ENCODE measurements at places on chromosomes 5 and 9. TPM values are rescaled to one million over a fixed set of nuclear protein-coding genes. Genes with fewer than 3 reads are reported as not detected.

The LRRC19 gene
- not detected for total RNA-seq

The DMRT3 gene
- total RNA-seq, result not detected

The REEP2 gene
- total RNA-seq, result 0.42 TPM

The ANKRD34B gene
- not detected for total RNA-seq

The ORM2 gene
- total RNA-seq, result not detected

The ANKRD31 gene
- total RNA-seq, result 0.13 TPM

The HNRNPK gene
- 678 TPM for total RNA-seq

The PLAC8L1 gene
- total RNA-seq, result 0.37 TPM

The UQCRQ gene
- 197 TPM for total RNA-seq

The PHF24 gene
- 0.13 TPM for total RNA-seq

The VAV2 gene
- total RNA-seq, result 92.9 TPM

The BHMT2 gene
- total RNA-seq, result not detected

The OSTF1 gene
- 60.1 TPM for total RNA-seq

The PRR16 gene
- 0.29 TPM for total RNA-seq

The SARDH gene
- total RNA-seq, result not detected

The COL27A1 gene
- 0.33 TPM for total RNA-seq

The LPAR1 gene
- total RNA-seq, result not detected

The WNK2 gene
- 0.24 TPM for total RNA-seq

The DIRAS2 gene
- not detected for total RNA-seq

The CD14 gene
- total RNA-seq, result 1.2 TPM

The TSLP gene
- total RNA-seq, result not detected

The PCDHB16 gene
- total RNA-seq, result not detected

The PCDHA9 gene
- total RNA-seq, result not detected

The AMBP gene
- total RNA-seq, result not detected

The SLC6A7 gene
- not detected for total RNA-seq

The GDNF gene
- total RNA-seq, result not detected

The GBGT1 gene
- 49.5 TPM for total RNA-seq

The NSG2 gene
- not detected for total RNA-seq

The SYK gene
- 222 TPM for total RNA-seq

The GLRA1 gene
- total RNA-seq, result not detected

The IL3 gene
- total RNA-seq, result not detected

The ZNF483 gene
- total RNA-seq, result 2.7 TPM

The HSPB3 gene
- not detected for total RNA-seq

The GABRA6 gene
- total RNA-seq, result not detected

The OBP2B gene
- total RNA-seq, result not detected

The RNF183 gene
- total RNA-seq, result not detected

The HRCT1 gene
- total RNA-seq, result not detected

The CER1 gene
- total RNA-seq, result not detected

The PCDHGC5 gene
- 0.24 TPM for total RNA-seq

The PSAT1 gene
- total RNA-seq, result 59.4 TPM

The SLC46A2 gene
- total RNA-seq, result not detected

The FBN2 gene
- total RNA-seq, result not detected

The FAM114A2 gene
- 27.4 TPM for total RNA-seq

The IL7R gene
- total RNA-seq, result 1.9 TPM

The ZBED3 gene
- total RNA-seq, result 3.5 TPM

The FOXD4 gene
- 0.55 TPM for total RNA-seq

The NOXA1 gene
- total RNA-seq, result 3.9 TPM

The FOXD4L4 gene
- total RNA-seq, result 0.29 TPM

The CCDC192 gene
- total RNA-seq, result not detected

The ERBIN gene
- 77.9 TPM for total RNA-seq

The FGF10 gene
- total RNA-seq, result not detected

The MARVELD2 gene
- 1.6 TPM for total RNA-seq

The RPL7A gene
- 4,134 TPM for total RNA-seq

All from activated B cell treated with CpG ODN at 0.5 μM for 24 hours (primary cell).